ENCODE measurements at places on chromosomes 3 and 15.
A peak's percentile ranks its signal among the peaks of the same experiment; 100 is the strongest.

GRCh38 chr15:84142888-84143337 is 92.7 kb upstream of the GOLGA6L4 start:
- peak; percentile 100 for ATAC-seq

DNA sequence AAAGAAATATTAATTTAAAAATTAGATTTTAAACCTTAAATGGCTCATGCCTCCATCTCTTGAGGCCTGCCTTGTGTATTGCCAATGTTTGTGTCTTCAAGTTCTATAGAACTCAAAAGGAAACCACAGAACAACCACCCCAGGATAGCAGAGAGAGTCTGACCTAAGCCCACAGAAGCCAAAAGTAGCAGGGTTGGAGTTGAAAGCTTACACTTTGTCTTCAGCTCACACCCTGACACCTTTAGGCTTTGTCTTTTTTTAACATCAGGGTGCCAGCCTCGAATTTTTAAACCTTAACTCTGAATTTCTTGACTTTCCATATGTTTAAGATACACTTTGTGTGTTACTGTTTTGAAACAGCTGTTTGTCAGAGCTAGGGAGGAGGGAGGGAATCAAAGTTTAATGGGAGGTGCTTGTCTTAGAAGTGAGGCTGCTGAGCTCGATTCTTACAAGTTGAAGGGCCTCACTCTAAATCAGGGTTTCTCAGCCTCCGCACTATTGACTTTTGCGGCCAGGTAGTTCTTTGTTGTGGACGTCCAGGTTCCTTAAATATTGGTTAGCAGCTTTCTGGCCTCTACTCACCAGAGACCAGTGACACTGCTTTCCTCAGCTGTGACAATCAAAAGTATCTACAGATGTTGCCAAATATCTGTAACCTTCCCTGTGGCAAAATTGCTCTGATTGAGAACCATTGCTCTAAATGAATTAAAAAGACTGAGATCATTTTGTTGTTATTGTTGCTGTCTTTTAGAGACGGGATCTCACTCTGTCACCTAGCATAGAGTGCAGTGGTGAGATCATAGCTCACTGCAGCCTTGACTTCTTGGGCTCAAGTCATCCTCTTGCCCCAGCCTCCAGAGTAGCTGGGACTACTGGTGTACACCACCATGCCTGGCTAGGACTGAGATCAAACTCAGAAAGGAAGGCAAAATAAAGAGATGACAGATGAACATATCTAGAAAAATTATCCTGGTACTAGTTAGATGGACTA is 139.2 kb upstream of the EOMES start:
- no peak for ATAC-seq

DNA sequence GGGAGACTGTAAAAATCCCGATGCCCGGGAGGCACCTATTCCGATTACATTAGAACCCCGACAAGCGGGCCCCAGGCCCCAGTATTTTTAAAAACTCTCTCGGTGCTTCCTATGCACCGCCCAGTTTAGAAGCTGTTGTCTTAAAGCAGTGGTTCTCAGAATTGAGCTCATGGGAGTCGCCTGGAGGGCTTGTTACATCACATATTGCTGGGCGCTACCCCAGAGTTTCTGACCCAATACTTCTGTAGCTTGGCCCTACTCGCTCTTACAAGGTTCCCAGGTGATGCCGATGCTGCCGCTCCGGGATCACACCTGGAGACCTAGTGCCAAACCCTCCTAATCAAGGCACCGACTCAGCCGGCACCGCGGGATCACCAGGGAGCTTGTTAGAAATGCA is 35.2 kb downstream of the CPN2 start:
- peak; percentile 54 for ATAC-seq

GRCh38 chr15:100116416-100117190 is 225.2 kb downstream of the ADAMTS17 start:
- no peak for ATAC-seq
